ENCODE measurements at places on chromosomes 3 and 15.

DNA sequence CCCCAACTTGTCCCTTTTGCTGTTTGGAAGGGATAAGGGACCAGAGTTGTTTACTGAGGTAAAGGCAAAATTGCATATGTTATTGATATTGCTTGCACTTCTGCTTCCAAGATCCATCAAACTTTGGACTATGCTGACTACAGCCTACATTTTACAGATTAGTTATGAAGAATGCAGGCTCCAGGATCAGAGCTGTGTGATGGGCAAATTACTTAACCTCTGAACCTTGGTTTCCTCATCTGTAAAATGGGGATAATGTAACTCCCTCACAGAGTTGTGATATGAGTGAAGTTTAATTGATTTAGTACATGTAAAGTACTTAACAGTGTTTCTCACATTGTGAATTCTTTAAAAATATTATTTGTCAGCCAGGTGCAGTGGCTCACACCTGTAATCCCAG is 15.9 kb downstream of the FAIM start:
- DNase-seq: no peak

DNA sequence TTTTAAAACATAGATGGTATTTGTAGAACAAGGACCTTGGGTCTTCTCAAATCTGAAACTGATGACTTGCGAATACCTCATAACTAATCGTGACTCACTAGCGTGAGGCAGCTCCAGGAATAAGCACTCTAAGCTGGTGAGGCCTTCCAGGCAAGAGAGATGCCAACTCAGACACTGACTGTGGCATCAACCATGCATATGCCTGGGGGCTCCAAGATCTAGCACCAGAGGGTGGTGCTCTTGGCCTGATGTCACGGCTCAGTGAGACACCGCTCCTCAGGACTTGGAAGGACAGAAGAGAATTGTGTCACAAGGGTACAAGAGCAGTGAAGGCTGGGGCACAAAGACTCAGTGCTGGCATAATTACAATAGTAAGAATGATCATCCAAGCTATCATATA is 125.0 kb upstream of the TRIM42 start:
- no peak for DNase-seq

GRCh38 chr3:112002096-112002971 is 3.6 kb downstream of the TAGLN3 start:
- DNase-seq: no peak

DNA sequence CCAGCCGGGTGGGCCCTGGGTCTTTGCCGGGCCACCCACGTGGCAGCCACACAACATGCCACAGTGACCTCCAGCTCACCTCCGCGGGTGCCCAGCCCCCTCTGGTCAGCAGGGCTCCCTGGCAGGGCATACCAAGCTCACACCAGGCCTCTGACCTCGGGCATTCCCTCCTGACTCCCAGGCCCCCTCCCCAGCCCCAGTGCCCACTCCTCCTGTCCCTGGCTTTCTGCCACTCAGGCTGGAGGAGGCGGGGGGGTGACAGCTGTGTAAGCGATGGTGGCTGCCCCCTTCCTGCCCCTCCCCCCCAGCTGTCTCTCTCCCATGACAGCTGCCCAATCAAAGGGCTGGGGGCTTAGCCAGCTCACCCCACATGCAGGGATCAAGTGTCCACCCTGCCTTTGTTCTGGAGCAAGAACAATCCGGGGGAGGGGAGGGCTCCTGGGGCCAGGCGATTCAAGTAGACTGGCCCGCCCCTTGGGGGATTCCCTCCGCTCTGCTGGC is 3.3 kb downstream of the PCBP4 start:
- DNase-seq: no peak

Measured in stimulated activated CD8-positive, alpha-beta memory T cell treated with anti-CD3 and anti-CD28 coated beads, Interleukin-4, amount 100 ng/mL, for 1 hour (primary cell).